ENCODE measurements at places on chromosomes 11 and 22.
A peak's percentile ranks its signal among the peaks of the same experiment; 100 is the strongest.

DNA sequence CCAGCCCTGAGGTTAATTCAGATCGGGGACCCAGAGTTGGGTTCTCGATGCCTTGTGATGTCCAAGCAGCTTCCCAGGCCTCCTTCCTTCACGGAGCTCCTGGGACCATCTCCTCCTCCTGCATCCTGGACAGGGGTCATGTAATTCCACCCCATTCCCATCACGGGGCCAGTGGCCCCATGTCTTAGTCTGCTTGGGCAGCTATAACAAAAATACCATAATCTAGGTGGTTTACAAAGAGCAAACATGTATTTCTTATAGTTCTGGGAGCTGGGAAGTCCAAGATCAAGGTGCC lies 41.7 kb upstream of the PRDM11 start:
- no peak for DNase-seq

DNA sequence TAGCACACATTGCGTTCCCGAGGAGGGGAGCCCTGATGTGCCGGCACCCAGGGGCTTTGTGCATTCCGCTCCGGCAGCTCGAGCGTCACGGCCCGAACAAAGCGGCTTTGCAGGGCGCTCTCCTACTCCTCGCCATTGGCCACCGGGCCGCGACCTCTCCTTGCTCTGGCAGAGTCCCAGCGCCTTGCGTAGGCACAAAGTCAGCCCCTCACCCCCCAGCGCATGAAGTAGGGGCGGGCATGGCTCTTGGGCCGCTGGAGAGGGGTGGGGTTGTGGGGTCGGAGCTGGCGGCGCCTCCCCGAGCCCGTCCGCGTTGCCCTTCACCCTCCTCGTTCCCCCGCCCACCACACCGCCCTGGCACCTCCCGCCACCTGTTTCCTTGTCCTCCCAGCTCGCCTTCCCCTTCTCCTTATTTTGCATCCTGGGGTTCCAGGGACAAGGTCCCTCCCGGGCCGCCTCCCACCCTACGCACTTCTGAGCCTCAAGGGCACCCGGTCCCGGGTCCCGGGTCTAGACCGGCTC lies 753 bp upstream of the PPARA start:
- DNase-seq: peak; percentile 66

DNA sequence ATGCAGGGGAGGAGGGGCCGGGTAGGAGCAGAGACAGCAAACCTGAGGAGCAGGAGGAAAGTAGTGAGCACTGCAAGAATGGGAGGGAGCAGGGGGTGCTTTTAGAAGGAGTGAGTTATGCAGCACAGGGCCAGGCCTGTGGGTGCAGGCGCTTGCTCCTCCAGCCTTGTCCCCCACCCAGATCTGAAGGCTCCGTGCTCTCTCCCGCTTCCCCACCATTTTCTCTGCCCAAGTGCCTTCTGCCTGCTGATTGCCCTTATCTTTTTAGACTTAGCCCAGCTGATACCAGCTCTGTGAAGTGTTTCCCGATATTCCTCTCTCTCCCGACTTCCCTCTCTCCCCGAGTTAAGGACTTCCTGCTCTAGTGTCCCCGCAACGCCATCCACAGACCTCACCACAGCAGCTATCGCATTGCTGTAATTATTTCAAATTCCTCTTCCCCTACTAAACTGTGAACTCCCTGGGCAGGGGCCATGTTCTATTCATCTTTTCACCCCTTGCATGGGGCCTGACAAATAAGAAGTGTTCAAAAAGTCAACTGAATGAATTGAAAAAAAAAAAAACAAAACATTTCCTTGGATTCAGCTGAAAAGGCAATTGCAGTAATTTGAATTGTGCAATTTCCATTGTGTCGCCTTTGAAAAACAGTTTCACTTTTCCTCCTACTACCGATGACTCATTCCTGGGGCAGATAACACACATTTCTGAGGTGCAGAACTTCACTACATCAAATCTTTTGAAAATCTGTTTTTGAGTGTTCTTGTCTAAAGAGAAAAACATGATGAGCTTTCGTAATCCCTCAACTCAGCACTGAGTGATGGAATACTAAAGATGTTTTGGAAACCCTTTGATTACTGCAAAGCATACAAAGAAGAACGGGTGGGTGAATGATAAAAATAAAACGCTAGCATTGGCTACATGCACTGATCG lies 69.7 kb upstream of the BMAL1 start:
- DNase-seq: peak; percentile 77

GRCh38 chr11:7543302-7543701 lies 29.5 kb downstream of the PPFIBP2 start:
- no peak for DNase-seq

DNA sequence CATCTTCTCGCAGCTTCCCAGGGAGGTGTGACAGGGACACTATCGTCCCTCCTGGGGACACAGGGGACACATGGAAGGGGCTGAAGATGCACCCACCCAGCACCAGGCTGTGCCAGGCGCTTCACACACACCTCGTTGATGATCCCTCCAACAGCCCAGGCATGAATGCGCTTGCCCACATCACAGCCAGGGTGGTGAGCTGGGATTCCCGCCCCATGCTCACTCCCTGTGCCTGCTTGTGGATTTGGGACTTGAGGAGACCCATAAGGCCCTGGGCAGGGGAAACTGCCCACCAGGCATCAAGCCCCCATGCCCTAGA lies 57.8 kb downstream of the OTOG start:
- no peak for DNase-seq

- DNase-seq: peak; percentile 74
These were observed 10.5 kb upstream of the MGAT3 start for GRCh38 chr22:39446239-39446721.

DNA sequence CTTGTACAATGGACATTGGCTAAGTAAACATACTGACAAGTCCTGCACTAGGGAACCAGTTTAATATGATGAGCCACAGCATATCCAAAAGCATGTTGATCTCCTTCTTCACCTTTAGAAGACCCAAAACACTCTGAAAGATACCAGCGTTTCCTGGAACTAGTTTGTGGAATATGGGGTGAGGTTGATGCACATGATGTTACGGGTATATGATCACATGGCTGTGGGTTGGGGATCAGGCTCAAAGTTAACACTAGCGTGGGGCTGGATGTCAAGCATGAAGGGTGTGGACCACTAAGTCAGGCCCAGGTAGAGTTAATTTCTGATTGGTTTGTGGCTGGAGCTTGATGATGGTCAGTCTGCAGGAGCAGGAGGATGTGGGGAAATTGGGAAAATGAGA lies 9.0 kb downstream of the IGLL5 start:
- no peak for DNase-seq

- no peak for DNase-seq
These were observed 110.2 kb upstream of the TEAD1 start for GRCh38 chr11:12564012-12564411.

- no peak for DNase-seq
These were observed 30.0 kb downstream of the FSHB start for GRCh38 chr11:30260813-30261212.

GRCh38 chr11:59528711-59529110 lies 17.4 kb downstream of the OR4D9 start:
- DNase-seq: no peak

DNA sequence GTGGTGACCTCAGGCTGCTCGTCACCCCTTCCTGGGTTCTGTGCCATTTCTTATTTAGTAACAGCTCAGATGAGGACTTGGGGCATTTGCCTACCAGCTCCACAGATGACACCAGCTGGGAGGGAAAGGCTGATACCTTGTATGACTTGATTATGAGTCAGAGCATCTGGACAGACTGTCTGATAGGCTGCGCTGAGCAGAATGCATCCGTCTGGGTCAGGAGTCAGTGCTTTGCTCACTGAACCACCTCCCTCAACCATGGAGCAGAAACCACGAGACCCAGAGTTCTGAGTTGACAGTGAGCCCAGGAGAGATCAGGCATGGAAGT lies 6.8 kb downstream of the ST14 start:
- no peak for DNase-seq

GRCh38 chr11:44596525-44597276 lies 31.2 kb downstream of the CD82 start:
- DNase-seq: peak; percentile 26

DNA sequence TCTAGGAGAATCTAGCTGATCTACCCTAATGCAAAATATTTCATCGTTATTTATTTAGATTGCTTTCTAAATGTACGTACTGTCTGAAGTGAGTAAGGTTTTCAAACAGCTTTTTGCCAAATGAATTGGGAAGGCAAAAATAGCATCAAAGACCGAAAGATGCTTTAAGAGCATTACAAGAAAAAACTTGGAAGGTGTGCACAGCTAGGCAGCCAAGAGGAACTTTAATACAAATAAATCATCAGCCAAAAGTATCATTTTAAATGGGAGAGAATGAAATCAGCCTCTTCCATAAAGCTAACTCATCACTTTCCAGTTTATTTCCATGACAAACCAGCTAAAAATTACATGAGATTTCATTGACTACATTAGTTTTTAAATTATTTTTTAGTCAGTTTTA lies 30.2 kb upstream of the CFAP300 start:
- DNase-seq: no peak

GRCh38 chr11:124946735-124947141 lies 7.3 kb upstream of the CCDC15 start:
- no peak for DNase-seq

- no peak for DNase-seq
These were observed 190.4 kb downstream of the MAML2 start for GRCh38 chr11:96152623-96153022.

GRCh38 chr11:47928426-47928825 lies 51.9 kb upstream of the PTPRJ start:
- DNase-seq: no peak

DNA sequence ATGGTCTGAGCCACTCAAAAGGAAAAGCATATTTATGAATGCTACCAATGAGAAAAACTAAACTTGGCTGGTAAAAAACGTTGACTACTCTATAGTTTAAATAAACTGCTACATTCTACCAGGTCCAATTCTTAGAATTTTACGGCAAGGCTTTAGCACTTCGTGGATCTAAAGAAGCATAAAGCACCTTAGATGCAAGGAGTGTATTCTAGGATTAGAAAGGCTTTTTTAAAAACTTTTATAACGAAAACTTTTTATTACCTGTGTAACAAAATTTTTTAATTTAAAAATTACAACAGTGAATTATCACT lies 13.9 kb downstream of the PHF21A start:
- DNase-seq: no peak

DNA sequence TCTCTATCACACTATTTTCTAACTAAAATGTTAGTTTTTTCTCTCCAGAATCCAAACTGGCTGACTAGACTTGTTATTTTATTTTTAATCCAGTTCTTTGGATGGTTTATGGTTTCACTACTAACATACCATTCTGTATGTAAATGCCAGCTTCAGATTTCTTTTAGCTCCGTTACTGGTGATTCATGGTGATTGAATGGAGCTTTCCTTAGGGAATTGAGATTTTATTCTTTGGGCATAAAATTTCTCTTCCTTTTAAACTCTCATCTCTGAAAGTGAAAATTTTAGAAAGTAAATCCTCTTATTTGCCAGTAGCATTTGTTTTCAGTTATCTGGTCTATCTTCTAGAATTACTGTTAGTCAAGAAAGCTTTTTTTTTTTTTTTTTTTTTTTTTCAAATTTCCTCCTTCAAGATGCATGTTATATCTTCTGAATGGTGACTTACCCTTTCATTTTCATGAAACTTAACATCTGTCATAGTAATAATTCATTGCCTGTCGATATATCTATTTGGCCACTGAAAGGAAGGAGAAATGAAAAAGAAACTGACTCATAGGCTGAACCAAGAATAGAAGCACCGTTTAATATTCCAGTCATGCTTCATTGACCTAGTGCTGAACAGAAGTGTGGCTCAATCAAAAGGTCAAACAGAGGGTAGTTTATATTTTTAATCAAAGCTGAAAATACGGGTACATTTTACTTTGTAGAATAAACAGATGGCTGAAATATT lies 6.4 kb downstream of the ENDOD1 start:
- no peak for DNase-seq

DNA sequence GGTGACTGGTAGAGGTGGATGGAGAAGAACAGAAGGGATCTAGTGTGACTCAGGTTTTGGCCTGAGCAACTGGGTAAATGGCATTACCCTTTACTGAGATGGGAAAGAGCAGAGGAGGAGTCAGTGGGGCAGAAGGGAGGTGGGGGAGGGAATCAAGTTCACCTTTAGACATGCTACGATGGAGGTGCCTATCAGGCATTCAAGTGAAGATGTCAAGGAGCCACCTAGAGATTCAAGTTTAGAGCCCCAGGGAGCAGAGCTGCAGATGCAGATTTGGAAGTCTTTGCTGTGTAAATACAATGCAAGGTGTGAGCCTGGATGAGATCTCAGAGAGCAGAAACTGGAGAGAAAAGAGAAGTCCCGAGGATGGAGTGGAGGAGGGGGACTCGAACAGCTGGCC lies 979 bp upstream of the MOGAT2 start:
- no peak for DNase-seq

- no peak for DNase-seq
These were observed 27.3 kb downstream of the CAPN1 start for GRCh38 chr11:65208785-65209710.

DNA sequence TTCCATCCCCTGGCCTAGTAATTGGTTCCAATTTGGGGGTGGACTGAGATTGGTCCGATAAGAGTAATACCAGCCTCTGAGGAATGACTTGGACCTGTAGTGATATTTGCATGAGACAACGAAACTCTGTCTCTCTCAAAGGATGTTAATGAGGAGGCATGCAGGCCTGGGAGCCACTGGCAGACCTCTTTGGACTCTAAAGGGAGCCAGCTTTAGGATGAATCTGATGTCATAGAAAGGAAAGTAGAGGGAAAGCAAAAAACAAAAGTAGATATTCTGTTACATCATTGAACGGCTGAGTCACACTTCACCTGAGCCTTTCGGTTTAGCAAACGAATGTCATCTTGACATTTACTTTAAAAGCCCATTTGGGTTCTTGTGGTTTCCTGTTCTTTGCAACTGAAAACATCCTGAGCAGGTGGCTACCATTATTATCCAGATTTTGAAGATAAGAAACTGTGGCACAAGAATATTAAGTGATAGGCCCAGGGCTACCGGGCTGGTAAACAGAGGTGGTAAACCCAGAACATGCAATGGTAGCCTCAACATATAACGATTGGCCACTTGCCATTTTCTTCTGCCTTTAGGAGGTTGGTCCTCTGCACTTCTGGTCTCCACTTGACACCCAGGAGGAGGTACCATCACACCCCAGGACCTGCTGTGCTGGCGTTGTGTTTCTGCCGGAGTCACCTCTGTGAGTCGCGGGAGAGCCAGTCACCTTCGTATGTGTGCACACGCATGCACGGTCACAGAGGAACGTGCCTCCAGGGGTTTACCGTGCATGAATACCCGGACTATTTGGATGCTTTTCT lies 42.7 kb downstream of the RTL6 start:
- DNase-seq: peak; percentile 4

All from hematopoietic multipotent progenitor cell treated with erythropoietin and hydrocortisone succinate and interleukin-3 and kit ligand, for 6 days (in vitro differentiated cells).